ENCODE measurements at places on chromosomes 6 and 20.

DNA sequence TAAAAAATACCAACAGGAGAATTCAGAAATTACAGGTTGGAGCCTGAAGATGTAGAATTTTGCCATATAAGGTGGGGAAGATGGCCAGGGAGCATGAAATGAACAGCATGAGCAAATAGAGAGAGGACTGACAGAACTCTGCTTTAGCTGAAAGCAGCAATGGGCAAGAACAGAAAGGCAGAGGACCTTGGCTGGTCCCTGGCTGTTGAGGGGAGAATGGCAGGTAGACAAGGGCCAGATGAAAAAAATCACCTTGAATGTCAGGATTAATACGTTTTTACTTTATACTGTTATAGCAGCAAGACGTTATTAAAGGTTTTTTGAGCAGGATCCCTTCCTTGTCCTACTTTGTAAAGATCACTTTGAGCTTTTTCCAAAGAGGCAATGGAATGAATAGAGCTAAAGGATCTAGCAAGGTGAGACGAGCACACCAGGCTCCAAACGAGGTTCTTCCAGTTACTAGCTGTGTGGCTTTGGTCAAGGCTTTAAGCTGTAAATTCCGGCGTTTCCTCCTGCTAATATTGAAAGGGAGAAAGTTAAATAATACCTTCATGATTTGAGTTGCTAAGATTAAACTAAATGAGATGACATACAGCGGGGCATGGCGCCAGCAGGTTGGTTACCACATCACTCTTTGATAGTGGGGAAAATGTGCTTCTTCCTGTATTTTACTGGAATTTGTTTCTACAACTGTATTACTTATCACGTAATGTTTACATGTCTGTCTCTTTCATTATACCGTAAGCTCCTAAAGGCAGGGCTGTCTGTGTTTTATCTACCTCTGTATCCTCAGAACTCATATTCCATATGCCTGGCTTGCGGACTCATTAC, 776 bp downstream of the PPIL1 start:
- no peak for DNase-seq

DNA sequence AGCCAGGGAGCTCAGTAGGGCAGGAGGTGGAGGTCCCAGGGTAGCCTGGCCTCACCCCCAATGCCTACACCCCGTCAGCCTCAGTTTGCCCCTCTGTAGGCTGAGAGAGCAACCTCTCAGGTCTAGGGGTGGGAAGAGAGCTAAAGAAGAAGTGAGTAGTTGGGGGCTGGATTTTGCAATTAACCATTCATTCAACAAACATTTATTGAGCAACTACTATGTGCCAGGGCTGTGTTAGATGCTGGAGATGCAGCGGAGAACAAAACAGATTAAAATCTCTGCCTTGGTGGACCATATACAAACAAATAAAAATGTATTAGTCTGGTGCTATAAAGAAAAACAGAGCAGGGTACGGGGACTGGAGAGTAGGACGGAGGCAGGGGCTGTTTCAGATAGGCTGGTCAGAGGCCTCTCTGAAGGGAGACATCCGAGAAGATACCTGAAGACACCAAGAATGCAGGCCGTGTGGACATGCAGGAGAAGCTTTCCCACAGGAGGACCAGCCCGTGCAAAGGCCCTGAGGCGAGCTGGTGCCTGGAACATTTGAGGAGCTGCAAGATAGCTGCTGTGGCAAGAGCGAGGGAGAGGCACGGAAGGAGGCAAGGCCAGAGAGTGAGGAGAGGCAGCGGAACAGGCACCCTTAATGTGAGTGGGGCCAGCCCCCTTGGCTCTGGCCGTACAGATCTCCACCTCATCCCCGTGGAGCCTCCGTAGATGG, 60.3 kb downstream of the GRM4 start:
- DNase-seq, result no peak

- no peak for DNase-seq
Observed at GRCh38 chr6:158037771-158038170, 56.1 kb downstream of the SYNJ2 start.

GRCh38 chr6:131586543-131586942, 13.5 kb downstream of the ARG1 start:
- no peak for DNase-seq

DNA sequence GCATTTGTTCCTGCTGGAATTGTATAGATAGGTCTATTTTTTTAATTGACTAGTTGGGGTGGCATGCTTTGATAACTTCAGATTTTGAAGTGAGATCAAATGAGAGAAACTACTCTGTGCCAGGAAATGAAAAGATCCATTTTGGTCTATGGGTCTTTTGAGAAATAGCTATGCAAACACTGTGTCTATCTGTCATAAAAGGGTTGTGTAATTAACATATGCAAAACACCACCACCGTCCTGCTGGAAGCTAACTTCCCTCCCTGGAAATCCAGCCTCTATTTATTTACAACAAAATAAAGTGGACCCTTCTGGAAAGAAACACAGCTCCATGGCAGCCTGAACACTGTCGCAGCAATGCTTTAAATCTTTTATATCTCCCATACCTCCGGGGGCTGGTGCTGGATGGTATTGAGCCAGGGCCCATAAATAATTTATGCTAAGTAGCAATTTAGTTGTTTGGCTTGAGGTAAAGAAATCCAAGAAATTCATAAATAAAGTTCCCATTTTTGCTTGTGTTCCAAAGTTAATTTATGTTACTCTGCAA, 244.2 kb upstream of the POU3F2 start:
- no peak for DNase-seq

DNA sequence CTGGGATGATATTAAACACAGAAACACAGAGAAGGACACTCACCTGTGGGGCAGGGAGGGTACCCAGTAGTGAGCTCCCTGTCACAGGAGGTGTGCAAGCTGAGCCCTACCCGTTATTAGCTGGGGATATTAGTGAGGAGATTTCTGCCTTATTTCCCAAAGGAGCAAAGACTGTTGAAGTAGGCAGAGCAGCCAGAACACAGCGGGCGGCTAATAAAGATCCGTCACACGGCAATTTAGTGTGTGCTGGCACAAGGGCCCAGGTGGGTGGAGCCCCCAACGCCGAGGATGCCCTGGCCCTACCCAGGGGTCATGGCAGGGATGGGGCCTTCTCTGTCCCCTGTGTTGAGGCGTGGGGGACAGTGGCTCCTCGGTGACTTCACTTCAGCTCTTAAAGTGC, 8.3 kb downstream of the VSTM2L start:
- peak; percentile 8 for DNase-seq

- DNase-seq, result no peak
Observed at GRCh38 chr20:49349694-49350252, 71.9 kb upstream of the ZNFX1 start.

- DNase-seq, result no peak
Observed at GRCh38 chr20:18999086-18999485, 185.5 kb downstream of the SCP2D1 start.

- no peak for DNase-seq
Observed at GRCh38 chr6:130851026-130851425, 23.8 kb downstream of the SMLR1 start.

GRCh38 chr6:37131104-37131959, 38.6 kb upstream of the PIM1 start:
- DNase-seq, result peak; percentile 78

DNA sequence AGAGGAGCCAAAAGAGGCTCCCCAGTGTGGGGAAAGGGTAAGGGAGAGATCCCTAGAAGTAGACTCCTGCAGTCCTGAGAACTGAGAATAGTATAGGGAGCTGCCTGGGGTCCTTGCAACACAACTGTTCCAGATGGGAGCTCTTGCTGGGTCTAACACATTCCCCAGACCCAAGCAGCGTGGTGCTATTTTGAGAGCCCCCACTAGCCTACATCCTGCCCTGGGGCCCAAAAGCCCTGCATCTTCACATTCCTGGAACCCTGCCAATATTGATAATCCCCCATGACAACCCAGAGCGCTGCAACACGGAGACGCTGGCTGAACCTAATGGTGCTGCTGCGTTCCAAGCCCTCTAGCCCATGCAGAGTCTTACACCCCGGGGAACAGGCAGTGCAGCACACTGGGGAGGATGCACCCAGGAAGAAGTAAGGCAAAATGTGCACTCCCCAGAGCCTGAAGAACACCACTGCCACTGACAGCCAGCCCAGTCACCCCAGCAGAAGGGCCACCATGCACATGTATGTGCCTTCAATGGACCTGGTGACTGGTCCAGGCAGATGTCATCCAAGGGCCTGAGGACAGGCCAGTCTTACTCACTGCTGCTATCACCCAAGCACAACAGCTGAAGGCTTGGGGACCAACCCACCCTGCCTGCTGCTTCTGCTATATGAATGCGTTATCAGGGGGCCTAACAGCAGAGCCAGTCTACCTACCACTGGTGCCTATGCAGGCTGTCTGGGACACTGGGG, 7.0 kb upstream of the RNF217 start:
- DNase-seq, result no peak

DNA sequence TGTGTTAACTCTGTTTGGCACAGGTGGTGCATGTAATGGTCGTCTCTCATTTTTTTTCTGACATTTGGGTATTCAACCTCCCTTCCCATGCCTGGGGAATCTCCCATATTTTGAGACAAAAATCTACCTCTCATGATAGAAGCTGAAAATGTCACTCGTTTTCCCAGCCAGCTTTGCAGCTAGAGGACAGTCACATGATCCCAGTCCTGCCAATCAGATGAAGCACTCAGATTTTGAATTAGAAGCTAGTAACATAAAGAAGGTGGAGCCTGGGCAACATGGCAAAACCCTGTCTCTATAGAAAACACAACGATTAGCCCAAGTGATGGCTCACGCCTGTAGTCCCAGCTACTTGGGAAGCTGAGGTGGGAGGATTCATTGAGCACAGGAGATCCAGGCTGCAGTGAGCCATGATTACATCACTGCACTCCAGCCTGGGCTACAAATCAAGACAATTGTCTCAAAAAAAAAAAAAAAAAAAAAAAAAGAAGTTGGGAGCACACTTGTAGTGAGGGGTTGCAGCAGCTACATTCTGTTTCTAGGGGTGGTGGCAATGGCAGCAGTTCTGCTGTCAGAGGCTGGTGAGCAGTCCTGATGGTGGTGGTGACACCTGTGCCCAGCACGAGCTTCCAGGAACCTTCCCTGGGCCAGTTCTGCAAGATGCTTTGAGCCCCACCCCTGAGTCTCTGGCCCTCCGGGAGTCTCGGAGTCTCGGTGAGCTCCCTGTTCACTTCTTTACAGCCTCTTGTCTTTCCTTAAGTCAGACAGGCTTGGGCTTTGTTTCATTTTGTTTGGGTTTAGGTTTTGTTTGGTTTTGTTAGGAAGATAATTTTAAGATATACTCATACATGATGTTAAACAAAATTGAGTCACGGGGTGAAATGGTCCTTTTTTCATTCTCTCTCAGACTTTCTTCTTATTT, 94.1 kb upstream of the KCNG1 start:
- DNase-seq, result no peak

- no peak for DNase-seq
Observed at GRCh38 chr6:26234421-26235301, 130.3 kb upstream of the BTN3A2 start.

DNA sequence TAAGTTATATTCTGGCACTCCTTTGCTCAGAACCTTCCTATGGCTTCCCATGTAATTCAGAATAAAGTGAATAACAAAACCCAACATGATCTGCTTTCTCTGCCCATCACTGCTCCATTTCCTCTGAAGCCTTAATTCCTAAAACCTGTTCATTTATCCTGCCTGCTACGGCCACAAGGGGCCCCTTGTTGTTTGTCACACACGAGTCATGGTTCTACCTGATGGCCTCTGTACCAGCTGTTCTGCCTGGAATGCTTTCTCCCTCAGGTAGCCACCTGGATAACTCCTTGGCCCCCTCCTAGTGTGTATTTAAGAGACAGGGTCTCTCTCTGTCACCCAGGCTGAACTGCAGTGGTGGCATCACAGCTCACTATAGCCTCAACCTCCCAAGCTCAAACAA, 26.8 kb downstream of the ERGIC3 start:
- DNase-seq, result no peak

GRCh38 chr20:33914919-33915318, 78.8 kb upstream of the RALY start:
- DNase-seq, result no peak

DNA sequence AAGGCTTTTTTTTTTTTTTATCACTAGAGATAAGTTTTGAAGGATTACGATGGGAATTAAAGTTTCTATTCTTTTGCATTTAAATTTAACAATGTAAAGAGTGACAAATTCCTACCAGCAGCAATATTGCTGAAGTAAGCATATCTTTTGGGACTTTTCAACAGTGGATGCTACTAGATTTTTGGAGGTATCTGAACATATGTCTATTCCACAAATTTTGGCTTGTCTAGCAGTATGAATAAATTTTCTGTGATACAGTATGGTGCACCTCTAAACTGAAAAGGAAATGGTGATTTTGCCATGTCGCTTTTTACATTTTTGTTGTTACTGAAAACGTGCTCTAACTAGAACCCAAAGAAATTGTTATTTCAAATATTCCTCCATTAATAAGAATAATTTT, 368.3 kb upstream of the MANEA start:
- DNase-seq, result no peak

GRCh38 chr6:28772480-28773381, 151.1 kb downstream of the TRIM27 start:
- no peak for DNase-seq

All from NCI-H446 (cell line).